ENCODE measurements at places on chromosomes 13 and 19.

DNA sequence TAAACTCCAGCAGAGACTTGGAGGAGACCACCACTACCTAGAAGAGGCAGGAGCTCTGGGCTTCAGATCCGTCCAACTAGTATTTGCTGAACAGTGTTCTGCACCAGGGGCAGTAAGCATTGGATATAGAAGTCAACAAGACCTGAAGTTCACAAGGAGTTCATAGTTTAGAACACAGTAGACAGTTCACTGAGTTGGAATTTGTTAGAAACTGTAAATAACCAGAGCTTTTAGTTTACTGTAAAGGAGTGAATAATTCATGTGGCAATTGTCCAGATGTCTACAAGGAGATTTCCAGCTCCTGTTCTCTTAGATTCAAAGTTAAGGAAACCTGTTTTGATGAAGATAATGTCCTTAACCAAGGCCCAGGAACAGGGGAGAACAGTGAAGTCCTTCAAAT, 128.9 kb downstream of the COG6 start:
- DNase-seq = no peak

GRCh38 chr19:29315556-29316190, 102.7 kb upstream of the UQCRFS1 start:
- DNase-seq = no peak

DNA sequence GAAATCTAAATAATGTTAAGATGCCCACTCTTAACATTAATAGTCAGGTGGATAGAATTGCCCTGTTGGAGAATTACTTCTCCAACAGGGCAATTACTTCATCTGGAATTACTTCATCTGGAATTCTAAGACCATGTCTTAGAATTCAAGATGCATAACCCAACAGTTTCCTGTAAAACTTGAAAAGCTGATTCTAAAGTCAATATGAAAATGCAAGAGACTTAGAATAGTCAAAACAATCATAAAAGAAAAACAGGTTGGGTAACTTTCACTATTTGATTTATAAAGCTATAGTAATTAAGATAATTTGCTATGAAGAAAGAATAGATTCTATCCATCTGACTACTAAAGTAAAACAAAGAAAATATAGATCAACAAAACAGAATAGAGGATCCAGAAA, 75.2 kb downstream of the ABCC4 start:
- no peak for DNase-seq

DNA sequence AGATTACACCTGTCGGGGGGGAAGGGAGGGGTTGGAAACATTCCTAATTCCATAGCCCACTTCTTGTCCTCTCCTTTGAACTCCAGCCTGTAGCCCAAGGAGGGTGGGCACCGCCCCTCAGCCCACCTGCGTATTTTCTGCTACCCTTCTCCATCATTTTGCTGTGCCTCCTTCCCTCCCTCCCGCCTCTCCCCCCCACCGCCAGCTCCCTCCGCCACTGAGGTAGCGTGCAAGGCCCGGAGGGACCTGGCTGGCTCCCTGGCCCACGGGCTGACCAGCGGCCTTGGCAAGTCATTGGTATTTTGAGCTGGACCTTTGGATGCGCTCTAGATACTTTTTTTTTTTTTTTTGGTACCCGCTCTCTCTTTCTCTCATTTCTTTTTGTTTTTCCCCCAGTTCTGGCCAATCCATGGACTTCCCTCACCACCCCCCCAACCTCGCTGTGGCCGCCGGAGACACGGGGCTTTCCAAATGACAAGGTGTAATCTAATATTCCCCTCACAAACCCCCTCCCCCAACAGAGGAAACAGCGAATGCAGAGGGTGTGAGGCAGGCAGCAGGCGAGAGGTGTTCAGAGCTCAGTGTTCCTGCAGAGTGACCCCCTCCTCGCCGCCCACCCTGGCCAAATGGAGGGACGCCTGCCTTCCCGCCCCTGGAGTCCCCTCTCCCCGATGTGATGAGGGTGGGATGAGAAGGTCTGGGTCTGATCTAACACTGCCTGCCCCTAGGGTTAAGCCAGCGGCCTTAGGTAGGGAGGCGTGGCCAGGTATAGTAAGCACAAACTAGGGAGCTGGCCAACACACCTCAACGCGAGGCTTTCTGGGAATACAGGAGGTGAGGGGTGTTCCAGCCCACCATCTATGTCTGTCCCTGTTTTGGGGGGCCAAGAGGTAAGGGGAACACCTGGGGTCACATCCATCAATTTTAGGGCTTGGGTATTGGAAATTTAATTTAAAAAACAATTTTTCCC, 89.2 kb downstream of the PTPRS start:
- no peak for DNase-seq

DNA sequence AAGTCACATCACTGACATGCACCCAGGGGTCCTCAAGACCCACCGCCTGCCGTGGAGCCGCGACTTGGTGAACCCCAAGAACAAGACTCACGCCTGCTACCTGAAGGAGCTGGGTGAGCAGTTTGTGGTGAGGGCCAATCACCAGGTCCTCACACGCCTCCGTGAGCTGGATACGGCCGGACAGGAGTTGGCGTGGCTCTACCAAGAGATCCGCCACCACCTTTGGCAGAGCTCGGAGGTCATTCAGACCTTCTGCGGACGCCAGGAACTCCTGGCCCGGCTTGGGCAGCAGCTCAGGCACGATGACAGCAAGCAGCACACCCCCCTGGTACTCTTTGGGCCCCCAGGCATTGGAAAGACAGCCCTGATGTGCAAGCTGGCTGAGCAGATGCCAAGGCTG, 29.7 kb downstream of the NWD1 start:
- no peak for DNase-seq
